ENCODE measurements at places on chromosomes 16 and 17.

DNA sequence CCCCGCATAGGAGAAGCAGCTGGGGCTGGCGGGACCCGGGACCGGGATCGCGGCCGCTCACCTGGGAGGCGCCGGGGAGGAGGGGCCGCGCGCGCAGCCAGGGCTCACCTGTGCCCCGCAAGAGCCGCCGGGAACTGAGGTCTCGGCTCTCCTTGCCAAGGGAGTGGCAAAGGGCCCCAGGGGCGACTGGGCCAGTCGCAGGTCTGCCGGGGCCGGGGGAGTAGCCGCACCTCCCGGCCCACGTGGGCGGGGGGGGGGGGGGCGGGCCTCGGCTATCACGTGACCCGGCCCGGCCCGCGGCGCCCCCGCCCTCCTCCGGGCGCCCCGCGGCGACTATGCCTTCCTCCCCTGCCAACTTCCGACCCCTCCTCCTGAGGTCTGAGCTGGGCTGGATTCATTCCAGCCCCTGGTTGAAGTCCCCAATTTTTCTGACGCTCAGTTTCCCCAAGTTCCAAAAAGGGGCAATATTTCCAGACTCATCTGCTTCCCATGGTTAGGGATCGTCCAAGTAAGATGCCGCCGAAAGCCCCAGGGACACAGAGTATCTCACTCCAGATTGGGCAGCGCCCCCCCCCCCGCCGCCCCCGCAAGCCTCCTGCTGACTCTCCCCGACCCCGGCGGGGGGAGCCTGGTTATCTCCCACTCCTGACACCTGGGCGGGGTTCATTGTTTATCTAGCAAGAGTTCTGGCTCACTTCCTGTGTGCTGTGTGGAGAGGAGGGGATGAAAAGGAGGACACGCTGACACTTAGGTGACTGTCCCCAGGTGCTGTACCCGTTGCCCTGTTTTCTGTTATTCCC, at the start of gene TMC6:
TSS of gene TMC6 (minus strand) at position 205 of the 800 bp plus-strand sequence. CDS start 1,923 bp downstream, outside the sequence.
- DNase-seq: peak; percentile 88

GRCh38 chr16:66441586-66442375, 14.7 kb downstream of the BEAN1 start:
- no peak for DNase-seq

GRCh38 chr16:1871974-1872635, at the start of gene MEIOB:
MEIOB (minus strand) TSS chr16:1872164; CDS start chr16:1868175, 3,989 bp downstream.
- DNase-seq: peak; percentile 20

DNA sequence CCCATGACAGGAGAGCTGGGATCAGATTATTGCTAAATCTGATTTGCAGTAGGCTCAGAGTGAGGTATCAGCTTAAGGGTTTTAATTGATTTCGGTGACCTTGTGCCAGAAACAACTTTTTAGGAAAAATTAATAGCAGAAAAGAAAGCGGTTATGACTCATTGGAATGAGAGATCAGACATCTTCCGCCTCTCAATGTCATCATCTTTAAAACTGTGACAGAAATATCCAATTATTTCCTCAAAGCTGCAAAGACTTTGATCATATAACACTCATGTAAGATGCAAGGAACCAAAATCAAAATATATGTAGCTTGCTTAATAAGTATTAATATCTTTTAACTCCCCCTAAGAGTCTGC, 190.1 kb upstream of the FOXF1 start:
- no peak for DNase-seq

DNA sequence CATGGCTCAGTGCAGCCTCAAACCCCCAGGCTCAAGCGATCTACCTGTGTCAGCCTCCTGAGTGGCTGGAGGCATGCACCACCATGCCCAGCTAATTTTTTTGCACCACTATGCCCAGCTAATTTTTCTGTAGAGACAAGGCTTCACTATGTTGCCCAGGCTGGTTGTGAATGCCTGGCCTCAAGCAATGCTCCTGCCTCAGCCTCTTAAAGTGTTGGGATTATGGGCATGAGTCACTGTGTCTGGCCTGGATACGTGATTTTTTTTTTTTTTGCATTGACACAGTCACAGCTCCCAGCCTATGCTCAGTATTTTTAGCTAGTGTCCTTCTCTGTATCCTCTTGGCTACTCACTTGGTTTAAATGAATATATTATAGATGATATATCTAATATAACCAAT, 377.0 kb upstream of the TNRC6C start:
- no peak for DNase-seq

DNA sequence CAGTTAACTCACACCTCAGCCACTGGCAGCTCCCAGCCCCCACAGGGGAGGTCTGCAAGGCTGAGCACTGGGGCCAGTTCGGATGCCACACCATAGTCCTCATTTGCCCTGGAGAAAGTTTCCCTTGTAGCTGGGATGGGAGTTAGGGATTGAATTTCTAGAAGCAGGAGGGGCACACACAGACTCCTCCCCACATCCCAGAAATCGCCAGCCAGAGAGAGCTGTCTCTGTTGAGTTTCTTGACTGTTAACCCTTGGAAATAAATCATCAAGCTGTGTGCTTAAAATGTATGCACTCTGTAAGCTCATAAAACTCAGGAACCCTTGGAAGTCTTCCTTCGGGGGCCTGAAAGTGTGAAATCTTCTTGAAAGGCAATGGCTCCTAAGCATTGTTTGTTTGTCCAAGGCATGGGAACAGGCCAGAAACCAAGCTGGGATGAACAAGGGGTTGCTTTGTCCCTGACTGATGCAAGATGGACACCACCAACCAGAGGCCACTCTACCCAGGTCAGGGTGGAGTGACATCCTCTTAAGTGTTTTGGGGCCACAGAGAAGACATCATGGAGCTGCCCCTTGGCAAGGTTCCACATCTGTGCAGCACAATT, 394 bp upstream of the PRM3 start:
- no peak for DNase-seq

DNA sequence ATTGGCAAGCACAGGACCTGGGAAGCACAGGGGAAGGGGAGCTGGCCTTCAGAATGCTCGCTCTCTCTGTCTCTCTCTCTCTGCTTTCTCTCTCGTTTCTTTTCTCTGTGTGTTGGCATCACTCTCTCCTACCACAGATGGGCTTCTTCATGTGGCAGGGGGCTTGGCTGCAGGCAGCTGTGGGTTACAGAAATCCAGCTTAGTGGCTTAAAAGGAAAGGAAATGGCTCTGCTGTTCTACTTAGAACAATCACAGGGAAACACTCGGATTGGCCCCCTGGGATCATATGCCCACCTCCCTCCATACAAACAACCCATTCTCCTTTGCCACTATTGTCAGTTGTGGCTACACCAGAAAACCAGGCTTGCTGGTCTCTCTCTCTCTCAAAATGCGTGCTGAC, 20.4 kb downstream of the TBX2 start:
- DNase-seq: no peak
